NCI-H1930 (cell line): ENCODE measurements at places on chromosomes 7 and 10.
A peak's percentile ranks its signal among the peaks of the same experiment; 100 is the strongest.

DNA sequence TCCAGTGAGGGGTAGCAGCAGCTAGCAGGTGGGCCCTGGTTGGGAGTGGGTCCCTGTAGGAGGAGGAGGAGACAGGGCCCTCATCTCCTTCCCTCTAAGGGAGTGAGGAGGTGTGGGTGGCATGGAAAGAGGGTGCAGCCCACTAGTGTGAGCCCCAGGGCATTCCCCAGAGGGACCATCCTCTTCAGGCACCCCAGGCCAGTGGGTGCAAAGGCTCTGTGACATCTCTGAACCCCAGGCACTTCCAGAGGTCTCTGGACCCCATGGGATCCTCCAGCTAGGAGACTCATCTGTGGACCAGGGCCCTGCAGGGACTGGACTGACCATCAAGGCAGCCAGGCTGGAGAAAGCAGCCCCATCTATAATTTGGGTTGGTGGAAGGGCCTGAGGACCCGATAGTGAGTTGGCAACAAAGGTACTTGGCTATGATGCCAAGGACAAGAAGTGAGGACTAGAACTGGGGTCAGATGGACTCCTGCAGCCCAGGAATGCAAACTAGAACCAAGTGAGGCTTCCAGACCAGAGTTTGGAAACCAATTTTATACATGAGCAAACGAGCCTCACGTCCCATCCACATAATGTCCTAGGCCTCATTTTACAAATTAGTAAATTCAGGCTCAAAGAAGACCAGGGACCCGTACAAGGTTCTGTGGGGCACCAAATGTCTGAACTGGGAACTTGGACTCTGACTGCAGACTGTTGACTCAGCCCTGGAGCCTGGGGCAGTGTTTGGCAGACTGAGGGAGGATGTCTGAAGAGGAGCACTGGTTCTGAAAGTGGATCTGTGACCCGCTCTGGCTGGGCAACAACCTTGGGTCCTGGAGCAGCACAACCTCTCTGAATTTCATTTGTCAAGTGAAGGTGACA is 1.4 kb upstream of the VSTM4 start:
- no peak for DNase-seq

DNA sequence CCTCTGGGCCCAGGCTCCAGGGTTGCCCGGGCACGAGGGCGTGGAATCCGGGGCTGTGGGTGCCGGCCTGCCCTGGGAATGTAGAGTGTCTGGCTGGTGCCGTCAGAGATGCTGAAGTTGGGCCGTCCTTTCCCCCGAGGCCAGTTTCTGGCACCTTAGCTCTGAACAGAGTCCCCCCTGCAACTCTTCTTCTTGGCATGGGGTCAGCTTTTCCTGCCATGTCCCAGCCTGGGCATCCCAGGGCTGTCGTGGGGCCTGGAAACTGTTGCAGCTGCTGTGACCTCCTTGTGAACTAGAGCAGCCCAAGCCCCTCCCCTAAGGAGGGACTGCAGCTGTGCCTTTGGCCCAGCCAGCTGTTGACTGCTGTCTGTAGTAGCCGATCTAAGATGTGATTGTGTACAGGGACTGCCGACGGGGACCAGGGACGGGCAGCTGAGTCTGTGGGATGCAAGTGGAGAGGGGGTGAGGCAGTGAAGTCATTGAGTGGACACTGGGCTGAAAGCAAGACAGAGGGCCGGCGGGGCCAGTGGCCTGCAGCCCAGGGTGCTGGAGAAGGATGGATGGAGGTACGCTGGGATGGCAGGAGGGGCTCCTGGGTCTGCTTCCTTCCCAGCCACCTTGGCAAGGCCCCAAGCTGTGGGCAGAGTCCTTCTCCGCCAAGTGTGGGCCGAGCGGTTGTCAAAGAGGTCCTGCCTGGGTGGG is 35.8 kb downstream of the GBX1 start:
- no peak for DNase-seq

- DNase-seq = no peak
Measured at GRCh38 chr7:1046722-1047679, 2.7 kb downstream of the GPR146 start.

DNA sequence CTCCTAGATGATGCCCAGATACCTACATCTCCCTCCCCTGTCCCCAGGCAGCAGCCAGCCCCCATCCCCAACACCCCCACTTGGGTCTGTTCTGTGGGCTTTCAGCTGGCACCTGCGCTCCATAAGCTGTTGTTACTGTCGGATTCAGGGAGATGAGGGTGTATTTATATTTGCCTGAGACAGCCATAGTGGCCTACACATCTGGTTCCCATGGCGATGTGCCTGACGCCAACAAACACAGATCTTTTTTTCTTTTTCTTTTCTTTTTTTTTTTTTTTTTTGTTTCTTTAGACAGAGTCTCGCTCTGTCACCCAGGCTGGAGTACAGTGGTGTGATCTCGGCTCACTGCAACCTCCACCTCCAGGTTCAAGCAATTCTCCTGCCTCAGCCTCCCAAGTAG is 73.1 kb downstream of the CLIP2 start:
- no peak for DNase-seq

DNA sequence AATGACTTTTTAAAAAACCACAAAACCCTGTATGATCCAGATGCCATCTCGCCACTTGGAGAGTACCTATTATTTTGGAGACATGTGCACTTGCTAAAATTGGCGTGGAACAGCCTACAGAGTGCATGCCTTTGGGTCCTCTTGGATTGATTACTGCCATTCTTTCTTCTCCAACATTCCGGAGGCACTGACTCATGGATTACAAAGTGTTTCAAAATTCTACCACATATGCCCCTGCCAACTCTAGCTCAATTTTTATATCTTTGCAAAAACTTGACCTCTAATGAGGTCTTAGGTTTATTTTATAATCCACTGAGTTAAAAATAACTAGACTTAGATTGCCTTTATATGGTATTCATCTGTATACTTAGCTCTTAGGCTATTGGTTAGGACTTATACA is 55.8 kb upstream of the KIF5B start:
- no peak for DNase-seq

DNA sequence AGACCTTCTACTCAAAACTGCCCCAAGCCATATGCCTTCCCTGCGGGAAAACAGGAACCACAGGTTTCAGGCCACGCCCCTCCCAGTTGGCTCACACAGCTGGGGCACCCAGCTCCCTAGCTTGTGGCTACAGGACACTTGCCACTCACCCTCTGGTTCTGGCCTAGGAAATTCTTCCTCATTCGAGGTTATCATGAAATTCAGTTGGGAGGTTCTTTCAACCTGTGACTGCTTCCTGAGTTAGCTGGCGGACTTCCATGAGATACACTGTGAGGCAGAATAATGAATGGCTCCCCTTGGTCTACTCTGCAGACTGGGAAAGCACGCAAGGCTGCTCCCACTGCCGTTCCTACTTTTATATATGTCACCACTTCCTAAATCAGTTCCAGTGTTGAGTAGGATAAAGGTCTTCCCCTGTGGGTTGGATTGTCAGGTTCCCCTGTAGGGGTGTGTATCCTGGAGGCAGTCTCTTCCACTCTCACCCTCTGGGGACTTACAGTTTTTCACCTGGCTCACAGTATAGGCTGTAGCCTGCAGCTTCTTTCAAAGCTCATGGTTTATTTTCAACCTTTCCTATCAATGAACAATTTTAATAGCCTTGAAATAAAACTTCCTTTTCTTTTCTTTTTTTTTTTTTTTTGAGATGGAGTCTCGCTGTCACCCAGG is 37.0 kb downstream of the GPR22 start:
- no peak for DNase-seq

DNA sequence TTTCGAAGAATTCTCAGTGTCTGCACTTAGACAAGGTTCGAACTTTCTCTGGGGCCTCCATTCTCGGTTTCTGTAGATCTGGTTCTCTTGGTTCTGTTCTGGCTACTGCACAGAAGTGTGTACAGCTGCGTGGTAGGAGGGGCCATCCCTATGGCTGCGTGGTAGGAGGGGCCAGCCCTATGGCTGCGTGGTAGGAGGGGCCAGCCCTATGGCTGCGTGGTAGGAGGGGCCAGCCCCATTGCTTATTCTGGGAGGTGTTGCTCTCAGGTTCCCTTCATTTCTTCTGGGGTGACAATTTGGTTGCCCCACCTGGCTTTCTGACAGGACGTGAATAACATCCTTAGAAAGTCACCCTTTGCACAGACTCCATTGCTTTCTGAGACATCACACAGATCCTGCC is 65.2 kb upstream of the CHST15 start:
- DNase-seq = no peak

DNA sequence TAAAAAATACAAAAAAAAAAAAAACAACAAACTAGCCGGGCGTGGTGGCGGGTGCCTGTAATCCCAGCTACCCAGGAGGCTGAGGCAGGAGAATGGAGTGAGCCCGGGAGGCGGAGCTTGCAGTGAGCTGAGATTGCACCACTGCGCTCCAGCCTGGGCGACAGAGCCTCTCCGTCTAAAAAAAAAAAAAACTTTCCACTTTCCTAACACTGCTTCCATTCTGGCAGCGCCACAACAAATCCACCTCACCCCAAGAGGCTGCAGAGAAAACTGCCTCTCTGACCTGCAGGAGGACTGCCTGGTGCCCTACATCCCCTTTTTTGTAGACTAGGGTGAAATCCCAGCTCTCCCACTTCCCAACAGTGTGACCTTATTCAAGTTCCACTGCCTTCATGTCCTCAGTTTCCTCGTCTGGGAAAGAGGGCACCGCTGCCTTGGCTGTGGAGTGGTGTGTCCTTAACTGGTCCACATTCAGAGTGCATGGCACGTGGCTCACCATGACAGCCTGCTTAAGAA is 2.6 kb upstream of the MBL2 start:
- no peak for DNase-seq

GRCh38 chr10:75598998-75599397 is 167.6 kb downstream of the LRMDA start:
- DNase-seq = no peak

DNA sequence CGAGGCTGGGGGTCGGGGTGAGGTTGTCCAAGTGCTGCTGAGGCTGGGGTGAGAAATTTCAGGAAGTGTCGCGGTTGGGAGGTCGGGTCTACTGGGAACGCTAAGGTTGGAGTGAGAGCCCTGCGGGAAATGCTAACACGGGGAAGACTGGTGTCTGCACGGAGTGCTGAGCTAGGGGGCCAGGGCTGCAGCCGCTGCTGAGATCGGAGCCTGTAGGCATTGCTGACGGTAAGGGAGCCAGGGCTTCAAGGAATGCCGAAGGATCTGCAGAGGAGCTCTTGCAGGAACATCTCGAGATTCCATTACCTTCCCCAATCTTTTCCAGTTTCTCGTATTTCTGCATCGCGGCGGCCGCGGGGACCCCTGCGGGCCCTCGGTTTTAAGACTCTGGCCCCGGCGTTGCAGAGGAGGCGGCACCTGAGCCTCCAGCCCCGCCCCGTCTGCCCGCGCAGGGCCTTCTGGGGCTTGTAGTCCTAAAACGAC is at the start of gene CDK5:
Gene CDK5 (minus strand): TSS at position 392 of the 483 bp plus-strand sequence. CDS start 49 bp downstream, at position 343.
- DNase-seq = peak; percentile 70

DNA sequence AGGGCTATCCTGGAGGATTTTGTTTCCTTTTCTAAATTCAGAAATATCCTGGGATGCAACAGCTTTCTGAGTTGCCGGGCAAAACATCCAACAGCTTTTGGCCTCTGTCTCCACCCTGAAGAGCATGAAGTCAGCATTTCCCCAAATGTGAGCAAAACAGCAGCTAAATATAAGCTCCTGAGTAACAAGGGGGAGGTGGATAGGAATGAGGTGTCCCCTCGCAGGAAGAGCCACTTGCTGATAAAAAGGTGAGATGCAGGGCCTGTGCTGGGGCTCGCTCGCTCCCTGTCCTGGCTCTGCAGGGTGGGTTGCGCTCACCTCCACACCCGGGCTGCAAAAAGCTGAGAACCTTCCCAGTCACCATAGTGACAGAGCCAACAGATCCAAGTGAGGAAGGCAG is 264.3 kb downstream of the ZEB1 start:
- no peak for DNase-seq

- DNase-seq = no peak
Measured at GRCh38 chr10:110793886-110794285, 77.8 kb upstream of the PDCD4 start.

- no peak for DNase-seq
Measured at GRCh38 chr7:26091933-26092332, 60.1 kb upstream of the NFE2L3 start.

DNA sequence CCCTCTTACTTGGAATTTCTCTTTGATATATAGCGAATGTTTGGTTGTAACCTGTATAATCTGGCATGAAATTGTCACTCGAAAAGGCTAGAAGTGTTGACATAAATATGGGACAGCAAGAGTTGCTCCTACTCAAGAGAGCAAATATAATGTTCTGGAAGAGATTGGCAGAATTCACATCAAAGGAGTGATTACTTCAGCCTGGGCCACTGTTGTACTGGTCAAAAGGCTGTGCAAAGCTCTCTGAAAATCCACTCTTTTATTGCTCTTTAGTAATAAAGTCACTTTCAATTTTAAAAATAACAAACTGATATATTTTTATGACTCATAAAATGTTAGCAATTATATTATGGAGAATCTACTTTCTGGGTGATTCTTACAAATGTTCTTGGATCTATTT is 58.2 kb downstream of the CFTR start:
- DNase-seq = no peak

DNA sequence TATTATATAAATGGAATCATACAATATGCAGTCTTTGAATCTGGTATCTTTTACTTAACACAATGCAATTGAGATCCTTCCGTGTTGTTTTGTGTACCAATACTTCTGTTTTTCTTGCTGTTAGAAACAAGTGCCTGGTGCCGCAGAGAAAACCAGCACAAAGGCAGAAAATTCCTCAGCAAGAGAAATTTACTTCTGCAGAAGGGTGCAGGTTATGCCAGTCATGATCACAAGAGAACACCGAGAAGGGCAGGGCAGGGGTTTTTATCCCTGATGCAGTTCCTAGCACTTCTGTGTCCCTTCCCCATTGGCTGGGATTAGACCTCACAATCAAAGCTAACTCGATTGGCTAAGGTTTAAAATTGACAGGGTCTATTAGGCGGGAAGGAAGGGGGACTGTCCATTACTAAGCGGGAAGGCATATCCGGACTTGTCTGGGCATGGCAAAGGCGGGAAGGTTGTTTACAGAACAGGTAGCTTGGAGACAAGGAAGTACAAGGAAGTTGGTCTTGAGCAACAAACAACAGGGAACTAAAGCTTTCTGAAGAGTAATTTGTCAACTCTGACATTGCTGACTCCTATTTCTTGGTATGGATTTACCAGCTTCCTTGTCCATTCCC is 2.4 kb upstream of the ZNF33B start:
- DNase-seq = no peak

DNA sequence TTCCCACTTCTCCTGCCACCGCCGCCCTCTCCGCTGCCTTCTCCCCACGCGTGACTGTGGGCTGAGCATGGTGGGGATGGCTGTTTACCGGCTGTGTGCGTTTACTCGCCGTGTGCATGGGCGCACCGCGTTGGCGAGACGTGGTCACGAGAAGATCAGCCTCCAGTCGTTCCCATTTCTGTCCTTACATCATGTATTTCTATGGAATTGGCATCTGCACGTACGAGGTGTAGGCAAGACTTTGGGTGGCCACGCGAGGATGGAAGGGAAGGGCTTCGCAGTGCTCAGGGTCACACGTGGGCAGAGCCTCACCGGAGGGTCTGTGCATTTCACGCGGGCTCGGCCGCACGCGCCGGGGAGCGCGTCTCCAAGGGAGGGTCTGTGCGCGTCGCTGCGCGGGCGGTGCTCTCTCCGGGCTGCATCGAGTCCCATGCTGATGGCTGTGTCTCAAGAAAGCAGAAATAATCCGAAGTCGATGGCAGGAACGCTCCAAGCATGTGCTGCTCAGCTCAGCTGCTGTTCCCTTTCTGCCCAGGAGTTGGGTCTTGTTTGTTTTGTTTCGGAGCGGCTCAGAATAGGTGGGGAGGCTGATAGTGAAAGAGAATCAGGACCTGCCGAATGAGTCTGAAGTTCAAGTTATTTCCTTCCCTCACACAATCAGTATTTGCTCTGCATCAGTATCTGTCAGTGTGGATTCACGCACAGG is 973 bp downstream of the CAMK1D start:
- no peak for DNase-seq

- no peak for DNase-seq
Measured at GRCh38 chr10:27134371-27134770, 19.8 kb downstream of the YME1L1 start.
